ENCODE measurements at places on chromosomes 7 and 10.

DNA sequence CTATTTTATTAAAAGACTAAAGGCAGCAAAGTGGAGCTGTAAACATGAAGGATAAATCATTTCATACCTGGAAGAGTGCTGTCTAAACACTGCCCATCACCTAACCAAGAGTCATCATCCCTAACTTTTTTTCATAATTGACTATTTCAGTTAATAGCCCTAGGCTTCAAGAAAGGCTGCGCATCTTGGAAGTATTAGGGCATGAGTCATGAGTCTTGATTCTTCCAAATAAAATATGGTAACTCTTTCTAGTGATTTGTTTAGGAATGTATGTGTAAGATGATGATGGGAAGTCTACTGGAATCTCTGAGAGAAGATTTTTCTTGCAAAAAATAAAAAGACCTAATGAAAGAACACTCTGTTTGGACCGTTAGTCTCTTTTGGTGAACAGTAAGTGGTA is 207.7 kb upstream of the AHR start:
- DNase-seq, result no peak

- no peak for DNase-seq
These were observed 5.6 kb downstream of the ABI1 start for GRCh38 chr10:26855186-26855585.

GRCh38 chr7:24756545-24757352 is 515 bp downstream of the GSDME start:
- no peak for DNase-seq

DNA sequence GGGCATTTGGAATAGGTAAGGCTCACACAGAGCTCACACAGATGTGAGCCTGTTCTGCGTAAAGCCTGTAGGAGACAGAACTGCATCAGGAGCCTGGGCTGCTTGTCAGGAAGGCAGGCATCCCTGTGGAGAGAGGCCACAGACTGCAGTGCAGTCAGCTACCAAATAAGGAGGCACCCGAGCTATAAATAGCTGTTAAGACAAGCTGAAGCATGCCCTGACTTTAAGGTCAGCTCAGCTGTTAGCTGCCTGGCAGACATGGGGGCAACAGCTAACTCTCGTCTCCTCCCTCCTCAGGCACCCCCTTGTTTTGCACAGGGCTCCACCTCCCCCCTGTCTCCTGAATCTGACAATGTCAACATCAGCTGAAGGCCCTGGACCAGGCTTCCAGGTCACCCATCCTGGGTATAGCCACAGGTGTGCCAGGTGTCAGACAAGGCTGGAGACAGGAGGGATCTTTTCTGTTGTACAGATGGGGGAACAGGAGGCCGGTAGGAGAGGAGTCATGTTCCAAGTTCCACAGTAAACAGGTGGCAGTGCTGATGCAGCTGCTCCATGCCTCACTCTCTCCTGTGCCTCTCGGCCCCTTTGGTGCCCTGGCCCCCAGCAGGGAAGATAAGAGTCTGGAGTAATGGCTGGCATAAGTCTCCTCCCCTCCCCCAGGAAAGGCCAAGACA is 27.6 kb upstream of the MKRN1 start:
- DNase-seq, result no peak

GRCh38 chr7:70663680-70664079 is 468.3 kb upstream of the GALNT17 start:
- DNase-seq, result no peak

- DNase-seq, result no peak
These were observed 36.6 kb upstream of the SRGN start for GRCh38 chr10:69051303-69051702.

Measured in T follicular helper cell (primary cell).